ENCODE measurements at places on chromosomes 3 and 15. TPM values are rescaled to one million over a fixed set of nuclear protein-coding genes. Genes with fewer than 3 reads are reported as not detected.

DNA sequence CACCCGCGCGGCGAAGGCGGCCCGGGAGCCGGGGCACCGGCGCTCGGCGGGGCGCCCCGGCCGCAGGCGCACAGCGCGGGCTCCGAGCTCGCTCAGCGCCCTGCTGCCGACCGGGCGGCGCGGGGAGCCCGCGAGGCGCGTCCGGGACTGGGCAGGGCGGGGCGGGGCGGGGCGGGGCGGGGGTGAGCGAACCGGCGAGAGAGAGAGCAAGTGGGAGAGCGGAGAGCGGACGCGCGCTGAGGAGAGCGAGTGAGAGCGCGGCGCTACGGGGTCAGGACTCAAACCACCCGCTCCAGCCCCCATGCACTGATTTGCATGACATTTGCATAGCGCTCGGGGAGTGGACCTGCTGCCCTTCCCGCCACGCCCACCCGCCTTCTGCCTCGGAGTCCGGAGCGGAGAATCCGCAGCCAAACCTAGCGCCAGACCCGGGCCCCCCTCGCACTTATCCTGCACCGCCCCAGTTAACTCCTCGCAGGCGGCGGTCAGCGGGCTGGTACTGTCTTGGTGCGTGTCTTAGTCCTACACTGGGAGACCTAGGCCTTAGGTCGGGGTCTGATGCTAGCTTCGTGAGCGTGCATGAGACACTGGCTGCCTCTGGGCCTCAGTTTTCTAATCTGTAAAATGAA lies at the start of gene MYLK:
MYLK (minus strand) TSS at position 130 of the 629 bp plus-strand sequence. CDS start 90,491 bp downstream, outside the sequence.
- peak; percentile 85 for DNase-seq

GRCh38 chr15:58760385-58761009 lies 10.6 kb upstream of the MINDY2 start:
- no peak for DNase-seq

GRCh38 chr3:62249855-62250543 lies 123.4 kb downstream of the FEZF2 start:
- no peak for DNase-seq

DNA sequence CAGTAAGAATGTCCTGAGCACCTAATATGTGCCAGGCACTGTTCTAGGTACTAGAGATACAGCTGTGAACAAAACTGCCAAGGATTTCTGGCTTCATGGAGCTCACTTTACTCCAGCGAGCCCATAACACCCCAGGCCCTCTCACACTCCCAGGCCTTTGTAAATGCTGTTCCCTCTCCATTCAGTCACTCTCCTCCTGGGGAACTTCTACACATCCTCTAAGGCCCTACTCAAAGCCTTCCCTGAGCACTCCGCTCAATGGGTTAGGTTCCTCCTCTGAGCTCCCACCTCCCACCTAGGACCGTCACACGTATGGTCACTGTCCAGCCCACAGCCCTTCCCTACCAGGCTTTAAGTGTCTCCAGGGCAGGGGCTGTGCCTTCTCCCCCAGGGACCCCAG lies 27.2 kb downstream of the SEMA7A start:
- no peak for DNase-seq

Gene SNX22
- polyA plus RNA-seq = 0.07 TPM

Gene PDZRN3
- polyA plus RNA-seq = 5.1 TPM
